ENCODE measurements at places on chromosomes 3 and 15.

DNA sequence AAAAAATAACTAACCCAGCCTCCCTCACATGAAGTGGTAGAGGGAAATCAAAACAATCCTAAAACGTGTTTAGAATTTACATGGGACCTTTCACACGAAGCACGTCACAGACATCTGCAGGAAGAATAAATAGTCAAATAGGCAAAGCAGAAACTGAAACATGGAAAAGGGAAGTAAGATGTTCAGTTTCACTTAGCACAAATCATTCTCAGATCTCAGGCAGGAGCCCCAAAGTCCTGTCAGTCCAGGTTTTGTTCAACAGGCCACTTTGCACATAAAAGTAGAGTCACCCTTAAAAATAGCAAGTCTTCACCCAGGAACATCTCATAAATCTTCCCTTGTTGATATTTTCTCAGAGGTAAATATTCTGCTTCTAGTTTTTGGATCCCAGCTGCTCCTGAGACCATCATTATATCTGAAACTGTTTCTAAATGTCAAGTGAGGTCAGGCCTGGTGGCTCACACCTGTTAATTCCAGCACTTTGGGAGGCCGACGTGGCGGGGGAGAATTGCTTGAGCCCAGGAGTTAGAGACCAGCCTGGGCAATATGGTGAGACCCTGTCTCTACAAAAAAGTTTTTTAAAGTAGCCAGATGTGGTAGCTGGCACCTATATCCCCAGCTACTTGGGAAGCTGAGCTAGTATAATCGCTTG lies 1.9 kb downstream of the RUBCN start:
- no peak for DNase-seq

- DNase-seq: no peak
Measured at GRCh38 chr3:62686503-62687294, 188.5 kb downstream of the CADPS start.

DNA sequence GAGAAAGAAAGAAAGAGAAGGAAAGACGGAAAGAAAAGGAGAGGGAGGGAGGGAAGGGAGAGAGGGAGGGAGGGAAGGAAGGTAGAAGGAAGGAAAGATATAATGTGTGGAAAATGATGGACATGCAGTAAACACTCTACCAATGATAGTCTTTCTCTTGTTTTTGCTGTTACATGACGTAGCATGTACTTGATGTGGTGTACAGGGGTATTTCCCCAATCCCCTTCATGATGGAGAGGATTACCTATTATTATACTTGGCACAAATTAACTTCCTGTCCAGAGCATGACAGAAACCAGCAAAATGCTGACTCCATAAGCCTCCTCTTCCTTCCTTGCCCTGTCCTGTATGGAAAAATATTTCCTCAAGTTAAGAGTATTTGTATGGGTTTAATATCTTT lies 124.4 kb downstream of the B3GALNT1 start:
- no peak for DNase-seq

DNA sequence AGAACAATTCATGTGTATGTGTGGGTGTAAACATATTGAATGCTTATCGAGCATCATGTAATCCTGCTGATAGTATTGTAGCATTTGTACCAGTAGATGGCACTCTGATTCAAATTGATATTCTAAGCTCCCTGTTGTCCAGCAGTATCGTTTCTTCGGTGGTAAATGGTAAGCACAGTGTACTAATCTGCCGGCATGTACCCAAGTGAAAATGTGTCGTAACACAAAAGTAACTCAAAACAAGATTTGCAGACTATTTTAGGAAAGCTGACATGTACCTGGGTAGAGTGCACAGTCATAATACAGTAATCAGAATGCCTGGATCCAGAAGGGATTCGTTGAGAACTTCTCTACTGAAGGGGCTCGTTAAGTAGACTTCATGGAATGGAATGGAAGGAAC lies 31.7 kb upstream of the MNS1 start:
- peak; percentile 81 for DNase-seq

DNA sequence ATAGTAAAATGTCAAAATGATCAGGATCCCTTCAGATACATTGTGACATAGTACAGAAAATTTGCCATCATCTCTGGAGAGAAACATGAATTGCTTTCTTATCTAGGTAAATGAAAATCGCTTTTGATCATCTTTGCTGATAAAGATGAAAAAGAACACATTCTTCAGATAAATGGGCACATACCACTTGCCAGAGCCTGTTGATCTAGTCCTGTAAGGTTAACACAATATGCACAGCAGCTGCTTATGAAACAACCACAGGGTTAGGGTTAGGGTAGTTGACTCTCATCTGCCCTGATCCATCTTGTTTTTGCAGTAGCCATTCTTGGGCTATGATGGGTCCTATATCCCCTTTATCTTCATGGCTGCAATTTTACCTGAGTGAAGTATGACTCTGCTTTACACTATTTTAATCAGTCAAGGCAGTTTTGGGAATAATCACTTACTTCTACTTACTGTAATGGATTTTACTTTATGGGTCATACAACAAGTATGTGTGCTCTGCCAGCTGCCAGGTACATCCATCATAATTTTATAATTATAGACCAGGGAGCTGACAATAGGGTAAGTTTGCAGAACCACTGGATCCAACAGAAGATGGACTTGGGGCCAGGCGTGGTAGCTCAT lies 12.6 kb upstream of the SPINK8 start:
- no peak for DNase-seq

DNA sequence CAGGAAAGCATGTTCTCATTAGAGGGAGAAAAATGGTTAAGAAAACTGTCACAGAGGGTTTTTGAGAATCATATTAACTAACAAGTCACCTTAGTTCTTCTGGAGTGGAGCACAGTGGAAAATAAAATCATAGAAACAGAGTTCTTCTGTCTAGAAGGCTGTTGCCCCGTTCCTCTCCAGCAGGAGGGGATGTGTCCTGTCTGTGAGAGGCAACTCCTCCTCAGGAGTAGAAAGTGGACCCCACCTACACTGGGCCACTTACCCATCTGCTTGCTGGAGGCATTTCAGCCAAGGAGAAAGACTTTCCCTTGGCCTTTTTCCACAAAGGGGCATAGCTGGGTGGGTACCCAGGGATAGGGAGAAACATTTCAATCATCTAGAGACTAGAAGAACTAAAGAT lies 106.6 kb downstream of the SSR3 start:
- no peak for DNase-seq

GRCh38 chr15:52161406-52161966 lies 29.7 kb downstream of the GNB5 start:
- no peak for DNase-seq

GRCh38 chr3:126522363-126522788 lies 1.6 kb upstream of the CHST13 start:
- DNase-seq: peak; percentile 13

GRCh38 chr15:95737060-95737459 lies 593.4 kb upstream of the NR2F2 start:
- DNase-seq: no peak

DNA sequence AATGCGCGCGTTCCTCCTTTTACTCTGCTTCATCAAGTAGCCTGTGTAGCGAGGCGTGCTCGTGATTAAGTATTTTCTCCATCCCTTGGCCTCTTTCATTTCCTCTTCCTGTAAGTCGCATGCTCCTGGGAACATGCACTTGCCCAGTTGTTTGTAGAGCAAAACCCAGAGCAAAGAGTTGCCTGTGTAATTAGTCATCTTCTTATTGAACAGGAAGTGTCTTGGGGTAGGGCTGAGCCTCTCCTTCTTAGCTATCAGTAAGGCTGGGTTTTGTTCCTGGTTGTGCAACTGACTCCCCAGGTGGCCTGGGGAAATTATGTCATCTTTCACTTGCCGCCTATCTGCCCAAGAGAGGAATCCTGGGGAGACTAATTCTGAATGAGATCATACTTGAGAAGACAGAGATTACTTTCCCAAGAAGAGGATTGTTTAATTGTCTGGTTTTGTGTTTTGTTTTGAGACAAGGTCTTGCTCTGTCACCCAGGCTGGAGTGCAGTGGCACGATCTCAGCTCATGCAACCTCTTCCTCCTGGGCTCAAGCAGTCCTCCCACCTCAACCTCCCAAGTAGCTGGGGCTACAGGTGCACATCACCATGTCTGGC lies 14.9 kb downstream of the LIPH start:
- no peak for DNase-seq

GRCh38 chr3:172034786-172035685 lies 4.3 kb upstream of the FNDC3B start:
- no peak for DNase-seq

DNA sequence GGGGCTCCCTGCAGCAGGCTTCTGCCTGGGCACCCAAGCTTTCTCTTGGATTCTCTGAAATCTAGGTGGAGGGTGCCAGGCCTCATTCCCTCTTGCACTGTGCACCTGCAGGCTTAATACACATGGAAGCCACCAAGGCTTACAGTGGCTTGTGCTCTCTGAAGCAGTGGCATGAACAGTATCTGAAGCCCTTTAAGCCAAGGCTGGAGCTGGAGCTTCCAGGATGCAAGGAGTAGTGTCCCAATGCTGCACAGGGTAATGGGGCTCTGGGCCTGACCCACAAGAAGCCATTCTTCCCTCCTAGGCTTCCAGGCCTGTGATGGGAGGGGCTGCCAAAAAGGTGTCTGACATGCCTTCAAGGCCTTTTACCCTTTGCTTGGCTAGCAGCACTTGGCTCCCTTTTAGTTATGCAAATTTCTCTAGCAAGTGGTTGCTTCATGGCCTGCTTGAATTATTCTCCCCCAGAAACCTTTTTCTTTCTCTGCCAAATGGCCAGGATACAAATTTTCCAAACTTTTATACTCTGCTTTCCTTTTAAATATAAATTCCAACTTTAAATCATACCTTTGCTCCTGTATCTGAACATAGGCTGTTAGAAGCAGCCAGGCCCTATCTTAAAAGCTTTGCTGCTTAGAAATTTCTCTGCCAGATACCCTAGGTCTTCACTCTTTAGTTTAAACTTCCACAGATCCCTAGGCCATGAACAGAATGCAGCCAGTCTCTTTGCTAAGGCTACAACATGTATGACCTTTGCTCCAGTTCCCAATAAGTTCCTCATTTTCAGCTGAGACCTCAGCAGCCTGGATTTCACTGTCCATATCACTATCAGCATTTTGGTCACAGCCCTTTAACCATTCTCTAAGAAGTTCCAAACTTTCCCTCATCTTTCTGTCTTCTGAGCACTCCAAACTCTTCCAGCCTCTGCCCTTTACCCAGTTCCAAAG lies 201.1 kb upstream of the LRRFIP2 start:
- DNase-seq: no peak

DNA sequence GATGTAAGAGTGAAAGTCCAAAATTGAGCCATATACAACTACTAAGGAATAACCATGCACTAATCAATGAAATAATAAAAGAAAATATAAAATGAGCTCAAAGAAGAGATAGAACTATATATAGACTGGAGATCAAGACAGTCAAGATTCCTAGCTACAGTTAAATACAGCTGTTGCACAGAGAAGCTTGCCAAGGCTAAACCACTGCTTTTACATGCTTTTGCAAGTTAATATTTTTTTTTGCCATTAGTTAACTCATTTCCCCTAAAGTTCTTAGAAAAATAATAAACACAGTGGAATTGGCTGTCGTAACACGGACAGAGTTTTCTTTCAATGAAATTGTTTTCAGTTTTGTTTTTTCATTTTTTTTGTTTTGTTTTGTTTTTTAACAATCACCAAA lies 123.0 kb downstream of the VGLL3 start:
- DNase-seq: no peak

GRCh38 chr15:77410701-77411618 lies 8.9 kb downstream of the PEAK1 start:
- no peak for DNase-seq

GRCh38 chr15:62824111-62825015 lies 218.2 kb upstream of the TPM1 start:
- no peak for DNase-seq

DNA sequence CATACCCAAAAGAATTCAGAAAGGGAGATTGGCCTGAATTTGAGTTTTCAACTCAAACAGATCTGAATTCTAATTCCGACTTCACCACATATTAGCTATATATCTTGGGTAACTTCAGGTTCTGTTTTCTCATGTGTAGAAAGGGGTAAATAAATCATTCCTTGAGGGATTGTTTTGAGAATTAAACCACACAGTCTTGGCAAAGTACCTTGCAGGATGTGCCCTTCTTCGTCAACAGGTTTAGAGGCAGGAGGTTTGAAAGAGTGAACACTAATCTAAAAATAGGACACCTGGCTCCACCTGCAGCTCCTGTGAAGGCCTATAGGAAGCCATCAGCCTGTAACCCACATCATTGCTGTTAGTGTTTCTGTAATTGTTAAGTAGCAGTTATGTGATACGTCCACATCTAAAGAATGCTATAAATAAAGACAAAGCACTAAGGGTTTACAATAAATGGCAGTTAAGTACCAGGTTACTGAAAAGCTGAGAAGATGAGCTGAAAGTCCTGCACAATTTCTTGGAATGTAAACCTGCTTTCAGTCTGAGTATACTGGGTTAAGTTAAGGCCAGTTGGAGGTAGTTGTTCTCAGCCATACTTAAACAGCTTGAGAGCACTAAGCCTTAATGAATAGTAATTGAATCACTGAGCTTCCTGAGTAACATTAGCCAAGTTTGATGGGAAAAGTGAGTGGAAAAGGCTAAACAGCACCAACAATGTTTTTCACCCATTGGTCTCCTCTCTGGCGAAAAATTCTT lies 6.0 kb downstream of the CCDC80 start:
- no peak for DNase-seq

DNA sequence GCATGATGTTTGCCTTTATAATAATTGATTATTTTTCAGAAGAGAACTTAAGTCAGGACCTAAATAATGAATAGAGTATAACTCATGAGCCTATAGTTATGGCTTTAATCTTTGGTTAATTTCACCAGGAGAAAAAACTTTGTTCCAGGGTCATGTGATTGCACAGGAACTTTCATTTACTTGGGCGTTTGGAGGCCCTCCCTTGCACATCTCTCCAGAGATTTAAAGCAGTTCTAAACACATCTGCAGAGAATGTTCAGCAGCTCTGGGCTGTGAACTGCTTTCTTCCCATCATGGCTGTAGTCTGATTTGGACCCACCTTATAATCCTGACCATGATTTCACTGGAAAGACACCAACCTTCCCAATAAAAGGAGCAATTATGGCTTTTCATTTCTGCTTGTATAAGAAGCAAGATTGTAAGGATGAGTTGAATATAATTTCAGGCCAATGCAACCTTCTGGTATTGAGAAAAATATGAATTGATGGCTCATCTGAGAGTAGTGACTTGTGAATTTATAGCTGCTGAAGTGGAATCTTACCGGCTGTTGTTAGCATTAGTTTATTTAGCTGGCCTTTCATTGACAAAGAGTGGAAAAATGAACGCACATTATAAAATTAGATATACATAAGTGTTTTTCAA lies 80.9 kb upstream of the PRTG start:
- no peak for DNase-seq

- DNase-seq: no peak
Measured at GRCh38 chr15:99998661-99999101, 265.4 kb upstream of the LYSMD4 start.

- DNase-seq: no peak
Measured at GRCh38 chr3:177770383-177771230, 573.3 kb upstream of the TBL1XR1 start.

GRCh38 chr15:74988007-74988800 lies 7.2 kb upstream of the SCAMP5 start:
- no peak for DNase-seq

GRCh38 chr3:57978316-57978715 lies 29.9 kb upstream of the FLNB start:
- no peak for DNase-seq
